Stimulated activated CD4-positive, alpha-beta T cell treated with anti-CD3 and anti-CD28 coated beads, Interleukin-15, amount 100 ng/mL, for 1 hour (primary cell): ENCODE measurements at places on chromosomes 4 and X.

DNA sequence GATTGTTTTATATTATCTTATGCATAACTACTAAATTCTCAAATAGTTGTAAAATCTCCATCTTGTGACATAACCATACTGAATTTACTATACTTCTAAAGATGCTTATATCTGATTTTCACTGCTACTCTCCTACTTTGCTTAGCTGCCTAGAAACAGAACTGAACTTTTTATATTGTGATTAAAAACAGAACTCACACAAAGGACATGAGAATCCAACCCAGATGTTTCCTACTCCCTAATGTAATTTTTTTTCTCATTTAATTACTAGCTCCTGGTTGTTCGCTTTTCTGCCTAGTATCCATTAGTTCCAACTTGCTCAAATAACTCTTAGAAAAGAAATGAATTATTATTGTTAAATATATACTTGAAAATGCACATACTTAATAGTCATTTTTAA is 283.5 kb upstream of the ACTRT1 start:
- no peak for DNase-seq

DNA sequence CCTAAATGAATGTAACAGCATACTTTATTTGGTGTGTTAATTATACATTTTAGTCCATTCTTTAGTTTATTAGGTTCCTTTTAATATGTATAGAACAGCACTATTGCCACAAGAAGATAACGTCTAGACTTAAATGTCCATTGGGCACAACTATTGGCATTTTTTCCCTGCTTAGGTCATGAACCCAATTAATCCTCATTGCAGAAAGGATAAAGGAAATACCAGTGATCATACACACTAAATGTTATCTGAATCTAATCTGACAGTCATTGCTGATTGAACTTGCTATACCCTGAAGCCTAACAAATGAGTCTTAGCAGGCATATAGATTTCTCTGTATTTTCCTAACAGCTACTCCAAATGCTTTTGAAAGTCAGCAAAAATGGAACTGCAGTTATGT is 2250.0 kb upstream of the AGA start:
- no peak for DNase-seq

- DNase-seq = no peak
Measured at GRCh38 chrX:6228720-6229119, at the start of gene NLGN4X. TSS of gene NLGN4X (minus strand) at chrX:6228867. CDS start at chrX:6151466, 77,401 bp downstream.

DNA sequence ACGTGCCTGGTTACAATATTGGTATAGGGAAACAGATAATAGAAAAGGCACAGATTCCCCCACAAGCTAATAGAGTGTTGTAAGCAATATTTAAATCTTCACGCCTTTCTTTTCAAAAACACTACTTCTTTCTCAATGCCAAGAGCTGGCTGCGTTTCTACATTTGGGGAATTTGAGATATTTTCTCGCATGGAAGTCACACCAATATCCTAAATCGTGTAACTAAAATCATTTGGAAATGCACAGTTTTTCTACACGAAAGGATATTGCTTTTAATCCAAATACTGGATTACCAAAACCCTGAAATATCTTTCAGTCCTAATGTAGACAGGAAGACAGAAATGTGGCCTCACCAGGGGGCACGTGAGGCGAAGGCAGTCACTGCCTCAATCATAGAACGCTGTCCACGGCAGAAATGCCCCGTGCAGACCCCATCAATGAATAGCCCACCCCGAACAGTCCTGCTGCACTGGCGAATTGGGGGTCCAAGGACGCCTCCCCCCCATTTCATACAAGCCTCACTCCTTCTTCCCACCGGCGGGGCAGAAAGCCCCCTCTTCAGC is 106.6 kb downstream of the NSUN7 start:
- DNase-seq = no peak

- DNase-seq = peak; percentile 45
Measured at GRCh38 chr4:108030332-108030731, 40.6 kb downstream of the HADH start.

DNA sequence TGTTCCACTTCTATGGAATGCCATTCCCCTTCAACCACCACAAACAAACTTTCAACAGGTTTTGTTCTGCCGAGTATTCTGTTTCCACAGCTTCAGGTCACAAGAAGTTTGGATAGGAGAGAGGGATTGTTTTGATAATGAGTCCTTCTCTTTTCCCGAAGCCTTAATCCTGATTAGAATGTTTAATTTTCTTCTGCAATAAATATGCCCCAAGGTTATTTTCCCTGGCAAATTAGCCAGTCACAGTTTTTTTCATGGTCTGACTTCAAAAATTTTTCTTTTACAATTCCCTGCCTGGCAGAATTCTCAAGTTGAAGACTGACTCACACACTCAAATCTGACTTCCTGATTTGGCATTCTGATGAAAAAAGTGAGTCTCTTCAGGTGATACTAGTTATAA is 33.1 kb upstream of the EDNRA start:
- DNase-seq = no peak

DNA sequence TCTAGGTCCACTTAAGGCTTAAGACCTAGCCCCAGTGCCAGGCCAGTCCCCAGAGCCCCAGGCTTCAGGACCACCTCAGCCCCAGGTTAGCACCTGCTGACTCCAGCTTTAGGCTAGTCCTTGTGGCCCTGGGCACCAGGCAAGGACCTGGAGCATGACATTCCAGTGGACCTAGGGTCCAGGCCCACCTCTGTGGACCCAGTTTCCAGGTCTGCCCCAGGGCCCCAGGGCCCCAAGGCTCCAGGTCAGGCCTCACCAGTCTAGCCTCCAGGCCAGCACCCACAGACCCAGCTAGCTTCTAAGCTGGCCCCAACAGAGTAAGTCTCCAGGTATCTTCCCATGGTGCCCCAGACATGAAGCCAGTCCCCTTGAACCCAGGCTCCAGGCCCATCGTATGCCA is 97.5 kb downstream of the QRFPR start:
- no peak for DNase-seq
